NCI-H1048 (cell line): ENCODE measurements at places on chromosomes 4 and X.

DNA sequence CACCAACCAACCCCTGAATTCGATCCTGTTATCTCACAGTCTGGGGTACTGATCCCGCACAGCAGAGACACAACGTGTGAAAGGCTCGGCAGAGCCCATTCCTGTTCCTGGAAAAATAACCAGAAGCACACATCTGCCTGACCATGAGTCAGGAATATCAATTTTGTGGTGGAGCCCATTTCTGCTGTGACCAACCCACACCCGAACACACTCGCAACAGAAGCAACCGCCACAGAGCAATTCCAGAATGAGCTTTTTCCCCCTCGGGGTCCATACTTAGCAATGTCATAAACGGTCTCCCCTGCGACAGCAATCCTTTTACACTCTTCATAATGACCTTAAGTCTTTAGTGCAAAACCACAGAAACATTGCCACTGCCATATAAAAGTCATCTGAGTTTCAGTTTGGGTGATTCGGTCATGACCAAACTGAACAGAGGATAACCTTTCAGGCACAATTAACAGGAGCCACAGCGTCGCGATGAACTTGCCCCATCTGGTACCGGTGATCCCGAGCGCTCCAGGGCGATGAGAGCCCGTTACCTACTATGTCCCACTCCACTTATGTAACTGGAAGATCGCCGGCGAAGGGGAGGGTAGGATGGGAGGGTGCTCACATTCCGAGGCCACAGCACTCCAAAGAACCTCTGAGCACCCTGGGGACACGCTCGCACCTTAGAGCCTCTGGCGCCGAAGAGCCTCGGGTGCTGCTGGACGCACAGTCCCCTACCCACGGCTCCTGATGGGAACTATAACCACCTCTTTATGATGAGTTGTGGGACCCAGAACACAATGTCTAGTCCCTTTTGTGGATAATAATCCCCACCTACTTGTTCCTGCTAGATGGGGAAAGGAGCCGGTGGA lies 1.1 kb downstream of the MECP2 start:
- DNase-seq = no peak

DNA sequence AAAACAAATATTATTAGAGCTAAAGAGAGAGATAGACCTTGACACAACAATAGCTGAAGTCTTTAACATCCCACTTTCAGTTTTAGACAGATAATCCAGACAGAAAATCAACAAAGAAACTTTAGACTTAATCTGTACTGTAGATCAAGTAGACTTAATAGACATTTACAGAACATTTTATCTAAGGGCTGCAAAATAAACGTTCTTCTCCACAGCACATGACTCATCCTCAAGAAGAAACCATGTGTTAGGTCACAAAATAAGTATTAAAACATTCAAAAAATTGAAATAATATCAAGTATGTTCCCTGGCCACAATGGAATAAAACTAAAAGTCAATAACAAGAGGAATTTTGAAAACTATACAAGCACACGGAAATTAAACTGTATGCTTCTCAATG lies 1510.3 kb upstream of the PCDH10 start:
- DNase-seq = no peak

DNA sequence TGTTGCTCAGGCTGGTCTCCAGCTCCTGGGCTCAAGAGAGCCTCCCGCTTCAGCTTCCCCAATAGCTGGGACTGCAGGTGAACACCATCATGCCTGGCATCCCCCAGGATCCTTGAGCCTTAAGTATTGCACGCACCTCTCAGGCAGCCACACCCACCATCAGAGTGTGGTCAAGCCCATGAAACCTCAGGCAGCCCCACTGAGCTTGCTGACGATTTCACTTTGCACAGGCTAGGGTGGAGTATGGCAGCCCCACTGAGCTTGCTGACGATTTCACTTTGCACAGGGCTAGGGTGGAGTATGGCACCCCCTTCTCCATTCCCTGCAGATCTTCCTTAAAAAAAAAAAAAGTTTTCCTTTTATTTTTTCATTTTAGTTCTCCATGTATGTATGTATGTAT lies 57.2 kb downstream of the RHOXF2B start:
- DNase-seq = no peak

DNA sequence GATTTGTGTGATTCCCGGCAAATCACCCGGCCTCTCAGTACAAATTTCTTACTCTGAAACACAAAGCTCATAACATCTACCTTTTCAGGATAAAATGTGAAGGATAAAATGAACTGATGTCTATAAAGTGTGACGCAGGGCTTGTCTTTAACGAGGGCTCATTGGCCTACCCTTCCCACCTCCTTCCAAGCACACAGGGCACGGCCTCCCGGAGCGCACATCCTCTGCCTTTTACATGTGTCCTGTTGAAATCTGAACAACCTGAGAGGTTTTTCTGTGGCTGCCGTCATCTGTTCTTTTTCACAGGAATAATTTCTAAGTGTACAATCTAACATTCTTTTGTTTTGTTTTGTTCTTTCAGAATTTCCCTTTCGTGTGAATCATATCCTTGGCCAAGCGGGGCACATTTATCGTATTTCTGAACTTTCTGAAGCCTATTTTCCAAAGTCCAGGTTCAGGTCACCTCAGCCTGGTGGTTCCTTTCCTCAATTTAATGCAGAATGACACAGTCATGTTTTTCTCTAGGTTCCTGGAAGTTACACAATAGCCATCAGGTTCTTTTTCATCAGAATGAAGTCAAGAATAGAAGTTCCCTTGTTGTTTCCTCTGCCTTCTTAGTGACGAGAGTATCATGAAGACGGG lies 53.1 kb upstream of the SPRY1 start:
- no peak for DNase-seq

DNA sequence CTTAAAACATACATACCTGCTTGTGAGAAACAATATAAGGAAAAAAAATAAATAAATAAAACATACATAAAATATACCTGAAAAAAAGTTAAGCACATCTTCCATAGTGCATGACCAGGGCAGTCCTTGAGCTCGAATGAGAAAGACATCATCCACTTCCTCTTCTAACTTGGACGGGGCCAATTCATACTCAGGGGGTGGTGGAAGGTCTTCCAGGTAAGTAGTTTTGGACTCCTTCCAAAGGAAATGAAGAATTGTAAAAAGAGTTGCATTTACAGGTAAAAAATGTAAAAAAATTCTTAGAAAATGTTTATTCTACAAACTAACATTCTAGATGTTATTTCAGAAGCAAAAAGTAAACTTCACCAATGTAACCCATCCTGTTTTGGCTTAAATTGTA lies 3.6 kb downstream of the GRSF1 start:
- no peak for DNase-seq

- no peak for DNase-seq
These were observed 1185.2 kb downstream of the PCDH7 start for GRCh38 chr4:31905363-31905762.

DNA sequence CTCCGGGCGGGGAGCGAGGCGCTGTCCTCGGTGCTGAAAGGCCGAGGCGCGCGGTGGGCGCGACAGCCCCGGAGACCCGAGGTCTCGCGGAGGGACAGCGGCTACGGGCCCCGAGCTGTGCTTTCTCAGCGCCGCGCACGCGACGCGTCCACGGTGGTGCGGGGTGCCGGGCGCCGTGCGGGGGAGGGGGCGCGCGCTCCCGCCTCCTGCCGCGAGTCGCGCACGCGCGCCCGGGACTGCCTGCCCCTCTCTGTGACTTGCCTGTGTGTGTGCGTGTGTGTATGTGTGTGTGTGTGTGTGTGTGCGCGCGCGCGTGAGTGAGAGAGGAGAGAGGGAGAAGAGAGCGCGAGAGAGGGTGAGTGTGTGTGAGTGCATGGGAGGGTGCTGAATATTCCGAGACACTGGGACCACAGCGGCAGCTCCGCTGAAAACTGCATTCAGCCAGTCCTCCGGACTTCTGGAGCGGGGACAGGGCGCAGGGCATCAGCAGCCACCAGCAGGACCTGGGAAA lies at the start of gene GRIA2:
Gene GRIA2, plus strand, starts transcription at position 358 of the 511 bp plus-strand sequence. CDS start 315 bp downstream, outside the sequence.
- peak; percentile 41 for DNase-seq

GRCh38 chr4:68240620-68241019 lies 4.9 kb downstream of the TMPRSS11B start:
- no peak for DNase-seq

DNA sequence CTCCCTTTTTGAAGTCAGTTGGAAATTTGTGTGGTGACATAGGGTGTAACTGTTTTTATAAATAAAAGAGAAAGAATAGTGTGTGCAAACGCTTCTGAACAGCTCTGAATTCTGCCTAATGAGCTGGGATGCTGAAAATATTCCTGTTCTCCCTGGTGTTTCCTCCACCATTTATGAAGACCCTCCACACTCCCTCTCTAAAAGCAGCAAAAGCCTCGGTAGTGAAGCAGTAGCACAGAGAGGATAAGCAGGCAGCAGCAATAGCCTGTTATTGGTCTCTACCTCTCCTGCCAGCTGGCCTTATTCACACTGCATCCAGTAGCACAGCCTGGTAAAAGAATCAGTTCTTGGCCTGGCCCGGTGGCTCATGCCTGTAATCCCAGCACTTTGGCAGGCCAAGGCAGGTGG lies 406.1 kb downstream of the IQCM start:
- no peak for DNase-seq

DNA sequence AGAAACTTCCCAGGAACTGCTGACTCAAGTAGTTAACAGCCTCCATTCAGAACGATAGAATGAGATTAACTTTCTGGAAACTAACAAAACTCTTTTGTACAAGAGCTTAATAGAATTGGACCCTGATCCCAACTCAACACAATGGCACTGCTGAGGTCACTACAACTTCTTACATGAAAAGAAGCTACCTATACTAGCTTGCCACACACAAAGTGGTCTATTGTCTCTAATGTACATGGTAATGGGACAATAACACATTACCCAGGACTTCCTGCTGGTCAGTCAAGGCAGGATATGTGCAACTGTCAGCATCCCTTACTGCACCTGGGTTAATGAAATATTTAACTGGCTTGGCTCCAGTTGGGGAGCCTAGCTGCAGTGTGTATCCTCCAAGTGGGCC lies 56.2 kb downstream of the BRCC3 start:
- DNase-seq = no peak

GRCh38 chrX:125131164-125131563 lies 188.5 kb upstream of the TEX13C start:
- DNase-seq = no peak

- DNase-seq = peak; percentile 36
These were observed 1093.0 kb upstream of the TENM3 start for GRCh38 chr4:181150191-181150590.

- DNase-seq = no peak
These were observed 81.5 kb downstream of the RCHY1 start for GRCh38 chr4:75432683-75433082.

GRCh38 chr4:76420762-76421581 lies at the start of gene CCDC158:
CCDC158 (minus strand) TSS chr4:76421141; CDS start chr4:76403207, 17,934 bp downstream.
- no peak for DNase-seq

GRCh38 chr4:74874753-74875367 lies 58.1 kb upstream of the PARM1 start:
- DNase-seq = peak; percentile 54

DNA sequence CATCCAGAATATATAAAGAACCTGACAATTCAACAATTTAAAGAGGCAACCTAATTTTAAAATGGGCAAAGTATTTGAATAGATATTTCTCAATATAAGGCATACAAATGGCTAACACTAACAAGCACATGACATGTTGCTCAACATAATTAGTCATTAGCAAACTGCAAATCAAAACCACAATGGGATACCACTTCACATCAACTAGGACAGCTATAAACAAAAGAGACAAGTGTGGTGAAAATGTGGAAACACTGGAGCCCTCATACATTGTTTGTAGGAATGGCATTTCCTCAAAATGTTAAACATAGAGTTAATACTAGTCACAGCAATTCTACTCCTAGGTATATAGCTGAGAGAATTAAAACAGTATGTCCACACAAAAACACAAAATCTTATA lies 96.7 kb downstream of the CORIN start:
- DNase-seq = no peak

- DNase-seq = no peak
These were observed 5.8 kb downstream of the ABLIM2 start for GRCh38 chr4:8152865-8153257.

DNA sequence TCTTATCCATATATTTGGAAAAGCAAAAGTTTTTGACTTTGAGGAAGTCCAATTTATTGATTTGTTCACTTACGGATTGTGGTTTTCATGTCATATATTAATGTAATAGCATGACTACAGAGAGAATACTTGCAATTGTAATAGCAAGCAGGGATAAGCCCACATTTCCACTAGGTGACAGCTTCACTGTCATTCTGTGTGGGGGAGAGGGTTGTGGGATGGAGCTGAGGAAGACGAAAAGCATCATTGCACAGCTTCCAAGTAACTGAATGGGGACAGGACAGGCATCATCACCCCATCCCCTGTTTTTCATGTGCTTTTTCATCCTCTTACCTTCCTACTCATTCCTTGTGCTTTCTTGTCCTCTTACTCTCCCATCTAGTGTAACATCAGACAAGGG lies 31.4 kb downstream of the BEX3 start:
- DNase-seq = no peak

DNA sequence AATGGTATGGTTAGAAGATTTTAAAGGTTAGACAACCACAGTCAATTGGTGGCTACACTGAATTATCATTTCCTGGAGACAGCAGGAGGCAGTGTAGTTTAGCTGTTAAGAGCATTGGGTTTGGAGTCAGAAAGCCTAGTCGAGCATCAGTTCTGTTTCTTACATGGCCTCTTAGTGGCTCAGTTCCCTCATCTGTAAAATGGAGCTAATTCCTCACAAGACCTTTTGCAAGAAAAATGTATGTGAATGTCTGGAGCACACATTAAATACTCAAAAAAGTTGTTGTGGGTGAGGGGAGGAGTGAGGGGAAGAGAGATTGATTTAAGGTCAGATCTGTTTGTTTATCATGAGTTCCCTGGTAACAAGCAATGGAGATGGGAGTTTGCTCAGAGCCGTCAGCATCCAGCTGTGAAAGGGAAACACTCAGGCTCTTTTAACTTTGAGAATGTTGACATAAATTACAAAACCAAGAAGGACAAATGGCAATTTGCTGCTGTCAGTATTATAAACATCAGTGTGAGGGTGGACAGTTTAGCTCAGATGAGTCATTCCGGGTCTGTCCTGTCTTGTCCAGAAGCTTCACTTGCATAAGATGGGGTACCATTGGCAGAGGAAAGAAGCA lies 98.2 kb upstream of the PGRMC2 start:
- no peak for DNase-seq

- DNase-seq = no peak
These were observed 19.8 kb upstream of the ADD1 start for GRCh38 chr4:2823671-2824328.

GRCh38 chr4:123284168-123284567 lies 112.4 kb upstream of the SPRY1 start:
- no peak for DNase-seq

- DNase-seq = no peak
These were observed 27.4 kb upstream of the TRPC5OS start for GRCh38 chrX:111848541-111848940.

DNA sequence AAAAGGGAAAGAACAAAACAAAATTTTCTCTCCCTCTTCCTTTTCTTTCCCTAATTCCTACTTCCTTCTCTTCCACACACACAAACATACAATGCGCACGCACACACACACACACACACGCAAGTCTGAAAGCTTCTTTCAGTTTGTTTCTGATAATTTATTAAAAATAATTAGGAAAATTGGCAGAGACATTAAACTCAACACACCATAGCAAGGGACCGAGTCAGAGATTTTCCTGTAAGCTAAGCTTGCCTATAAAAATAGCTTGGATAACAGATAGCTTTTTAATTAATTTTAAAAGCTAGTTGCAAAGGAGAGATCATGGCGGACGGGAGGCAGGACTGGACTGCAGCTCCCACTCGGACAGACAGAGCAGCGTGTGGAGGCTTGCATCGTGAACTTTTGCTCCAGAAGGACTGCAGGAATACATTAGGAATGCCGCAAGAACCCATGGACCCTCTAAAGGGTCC lies 92.6 kb upstream of the MAPK10 start:
- DNase-seq = no peak

- DNase-seq = no peak
These were observed 40.2 kb downstream of the HMX1 start for GRCh38 chr4:8831221-8832112.
